CD14-positive monocyte (primary cell): ENCODE measurements at places on chromosomes 3 and 15. TPM values are rescaled to one million over a fixed set of nuclear protein-coding genes. Genes with fewer than 3 reads are reported as not detected.

DNA sequence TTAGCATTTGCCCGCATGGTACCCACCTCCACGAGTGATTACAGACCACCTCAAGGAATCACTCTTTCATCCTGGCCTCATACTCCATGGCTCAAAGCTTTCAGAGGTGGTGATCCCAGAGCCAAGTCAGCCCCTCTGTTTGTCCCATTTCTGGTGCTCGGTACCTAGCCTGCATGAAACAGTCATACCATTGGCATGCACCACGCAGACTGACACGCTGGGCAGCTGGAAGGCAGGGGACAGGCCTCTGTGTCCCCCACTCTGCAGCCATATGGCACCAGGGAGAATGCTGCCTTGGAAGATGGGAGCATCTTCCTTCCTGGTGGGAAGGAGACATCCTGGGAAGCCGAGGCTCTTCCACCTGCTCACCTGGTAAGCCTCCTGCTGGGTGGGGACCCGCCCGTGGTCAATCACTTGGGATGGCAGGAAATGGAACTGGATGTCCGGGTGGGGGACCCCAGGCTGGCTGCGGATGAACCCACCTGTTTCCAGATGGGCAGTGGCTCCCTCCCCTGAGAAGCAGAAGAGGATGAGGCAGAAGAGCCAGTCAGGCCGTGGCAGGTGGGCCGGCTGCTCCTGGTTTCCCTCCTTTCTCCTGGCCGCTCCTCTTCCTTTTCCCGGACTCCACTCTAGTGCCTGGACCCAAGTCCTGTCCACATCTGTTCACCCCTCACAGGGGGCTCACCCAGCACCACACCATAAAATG lies 26.9 kb downstream of the CHDH start:
- DNase-seq, result no peak

- no peak for DNase-seq
Observed at GRCh38 chr3:48467110-48467454, 20.5 kb downstream of the ATRIP start.

The RFC4 gene
- 3.9 TPM for polyA plus RNA-seq

DNA sequence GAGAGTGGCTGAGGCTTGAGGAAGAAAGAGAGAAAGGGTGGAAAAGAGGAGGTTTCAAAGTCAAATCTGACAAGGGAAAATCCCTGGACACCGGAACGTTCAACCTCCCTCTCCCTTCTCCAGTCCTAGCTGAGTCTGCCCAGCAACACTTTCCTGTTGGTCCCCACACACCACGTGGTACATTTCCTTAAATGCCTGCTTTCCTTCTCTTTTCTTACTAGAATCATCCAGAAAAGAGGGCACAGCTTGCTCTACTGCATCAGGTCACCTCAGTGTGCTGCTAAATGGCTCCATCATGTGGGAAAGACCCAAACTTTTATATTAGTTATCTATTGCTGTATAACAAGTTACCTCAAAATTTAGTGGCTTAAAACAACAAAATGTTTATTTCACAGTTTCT lies 181.2 kb downstream of the NECTIN3 start:
- DNase-seq, result no peak

The CD80 gene
- polyA plus RNA-seq, result 0.47 TPM

The SMCO1 gene
- polyA plus RNA-seq, result not detected

The NANOGP8 gene
- not detected for polyA plus RNA-seq

- no peak for DNase-seq
Observed at GRCh38 chr3:118447339-118447738, 587.3 kb downstream of the IGSF11 start.

DNA sequence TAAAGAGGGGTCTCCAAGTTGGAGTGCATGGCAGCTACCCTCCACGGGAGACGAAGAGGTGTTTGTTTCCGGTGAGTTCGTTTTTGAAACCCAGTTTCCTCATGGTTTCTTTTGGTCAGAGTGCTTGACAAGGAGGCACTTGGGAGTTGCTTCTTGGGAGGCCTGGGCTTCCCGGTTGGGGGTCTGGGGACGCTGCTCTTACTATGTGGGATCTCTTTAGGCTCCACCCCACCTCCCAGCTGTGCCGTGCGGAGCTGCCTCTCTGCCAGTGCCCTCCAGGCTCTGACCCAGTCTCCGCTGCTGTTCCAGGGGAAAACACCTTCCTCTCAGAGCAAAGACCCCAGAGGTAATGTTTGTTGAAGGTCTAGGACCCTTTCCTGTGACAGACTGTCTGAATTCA lies 29.6 kb downstream of the KIF7 start:
- DNase-seq, result no peak

The FOXB1 gene
- not detected in 2 replicates for polyA plus RNA-seq

DNA sequence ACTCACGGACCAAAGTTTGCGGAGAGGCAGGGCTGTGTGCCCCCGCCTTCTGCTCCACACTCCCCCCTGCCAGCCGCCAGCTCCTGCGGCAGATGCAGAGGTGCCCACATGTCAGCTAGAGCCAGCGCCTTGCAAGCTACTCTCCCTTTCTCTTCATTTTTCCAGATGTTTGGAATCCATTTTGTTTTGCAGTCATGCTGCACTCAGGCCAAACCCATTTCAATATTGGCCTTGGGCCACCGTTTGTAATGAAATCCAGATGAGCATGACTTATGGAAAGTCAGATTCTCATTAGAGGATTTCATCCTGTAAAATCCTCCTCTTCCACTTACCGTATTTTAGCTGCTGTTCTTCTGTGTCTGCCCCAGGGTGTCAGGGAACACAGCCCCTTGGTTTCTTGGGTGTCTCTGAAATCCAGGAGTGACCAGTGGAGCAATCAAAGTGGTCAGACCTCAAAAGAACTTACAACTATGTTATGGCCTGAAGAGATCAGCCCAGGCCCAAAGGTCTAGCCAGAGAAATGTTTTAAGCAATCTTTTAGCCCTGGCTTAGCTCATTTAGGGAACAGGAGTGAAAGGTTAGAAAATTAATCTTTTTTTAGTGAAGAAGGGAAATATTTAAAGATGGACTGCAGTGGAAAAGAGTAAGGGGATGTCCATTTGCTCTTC lies 65.8 kb downstream of the AAGAB start:
- DNase-seq, result no peak

The A4GNT gene
- polyA plus RNA-seq, result not detected

The TMEM212 gene
- not detected for polyA plus RNA-seq

GRCh38 chr15:90266485-90266884 lies 1.0 kb downstream of the NGRN start:
- no peak for DNase-seq

The SYNPR gene
- not detected for polyA plus RNA-seq

DNA sequence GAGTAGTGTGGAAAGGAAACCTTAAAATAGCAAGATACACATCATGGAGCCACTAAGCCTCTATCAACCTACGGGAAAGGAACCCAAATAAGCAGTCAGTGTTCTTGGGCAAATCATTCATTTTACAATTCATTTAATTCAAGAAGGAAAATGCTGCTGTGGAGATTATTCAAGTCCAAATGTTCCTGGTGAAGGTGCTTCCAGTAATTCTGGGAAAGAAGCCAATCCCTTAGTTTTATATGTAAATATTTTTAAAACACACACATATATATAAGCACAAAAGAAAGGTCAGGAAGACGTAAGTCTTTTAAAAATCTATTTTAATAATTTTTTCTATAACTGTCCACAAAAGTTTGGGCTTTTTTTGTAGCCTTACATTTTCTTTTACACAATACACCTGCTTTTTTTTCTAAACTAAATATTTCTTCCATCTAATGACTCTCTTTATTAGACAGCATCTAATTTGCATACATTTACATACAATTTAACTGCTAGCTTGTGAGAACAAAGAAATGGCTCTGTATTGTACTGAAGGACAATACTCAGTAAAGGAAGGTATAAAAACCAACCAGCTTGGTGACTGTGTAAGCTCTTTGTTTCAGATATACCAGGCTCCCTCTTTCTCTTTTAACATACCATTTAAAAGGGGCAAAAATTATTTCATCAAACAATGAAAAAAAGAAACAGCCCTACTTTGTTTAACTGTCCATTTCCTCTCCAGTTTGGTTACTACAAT lies 269.5 kb downstream of the ZBTB20 start:
- DNase-seq, result no peak
